Activated CD8-positive, alpha-beta memory T cell treated with anti-CD3 and anti-CD28 coated beads, Interleukin-2, amount 50 U/mL, for 4 hours (primary cell): ENCODE measurements at places on chromosomes 12 and 14.
A peak's percentile ranks its signal among the peaks of the same experiment; 100 is the strongest.

- no peak for DNase-seq
These were observed 1282.2 kb upstream of the USP15 start for GRCh38 chr12:60977966-60978365.

DNA sequence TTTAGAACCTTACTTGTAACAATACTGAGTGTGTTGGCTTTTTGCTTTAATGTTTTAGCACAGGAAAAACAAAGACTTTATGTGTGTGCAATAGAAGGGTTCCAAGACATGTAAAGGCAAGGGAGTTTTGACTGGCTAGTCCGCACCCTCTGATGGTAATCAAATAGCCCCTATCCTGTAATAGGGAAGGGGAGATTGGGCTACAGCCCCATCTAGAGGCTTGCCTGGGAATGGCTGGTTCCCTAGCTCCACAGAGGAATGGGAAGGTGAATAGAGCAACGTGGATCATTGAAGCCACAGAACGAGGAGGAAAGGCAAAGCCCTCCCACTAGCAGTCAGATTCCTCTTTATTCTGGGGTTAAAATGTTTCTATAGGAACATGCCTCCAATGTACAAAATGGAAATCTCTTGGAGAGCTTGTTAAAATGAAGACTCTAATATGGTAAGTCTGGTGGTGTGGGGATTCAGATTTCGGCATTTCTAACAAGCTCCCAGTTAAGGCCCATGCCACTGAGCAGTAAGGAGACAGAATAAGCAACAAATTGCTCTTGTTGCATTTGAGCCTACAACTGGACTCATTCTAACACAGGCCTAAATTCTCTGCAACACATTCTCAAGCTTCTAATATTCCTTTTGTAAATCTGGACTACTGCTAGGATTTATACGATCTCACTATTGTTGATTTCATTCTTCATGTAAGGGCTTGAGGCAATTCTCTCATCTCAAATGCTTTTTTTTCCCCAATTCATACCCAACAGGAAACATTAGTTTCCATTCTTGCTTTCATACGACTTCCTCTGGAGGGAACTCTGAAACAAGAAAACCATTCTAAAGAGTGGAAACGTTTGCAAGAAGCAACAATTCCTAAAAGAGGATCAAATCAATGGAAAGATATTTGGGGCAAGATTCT, 57.1 kb downstream of the NIN start:
- DNase-seq = no peak

DNA sequence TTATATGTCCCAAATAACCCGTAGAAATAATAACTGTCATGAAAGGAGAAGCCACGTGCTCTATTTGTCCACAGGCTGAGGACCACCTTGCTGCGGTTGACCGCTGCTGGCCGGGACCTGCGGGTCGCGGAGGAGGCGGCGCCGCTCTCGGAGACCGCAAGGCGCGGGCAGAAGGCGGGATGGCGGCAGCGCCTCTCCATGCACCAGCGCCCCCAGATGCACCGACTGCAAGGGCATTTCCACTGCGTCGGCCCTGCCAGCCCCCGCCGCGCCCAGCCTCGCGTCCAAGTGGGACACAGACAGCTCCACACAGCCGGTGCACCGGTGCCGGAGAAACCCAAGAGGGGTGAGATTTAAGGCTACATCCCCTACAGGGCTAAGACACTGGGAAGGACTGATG, 21.0 kb downstream of the RPGRIP1 start:
- DNase-seq = peak; percentile 30

- DNase-seq = no peak
These were observed 168.1 kb upstream of the NOVA1 start for GRCh38 chr14:26765768-26766520.

DNA sequence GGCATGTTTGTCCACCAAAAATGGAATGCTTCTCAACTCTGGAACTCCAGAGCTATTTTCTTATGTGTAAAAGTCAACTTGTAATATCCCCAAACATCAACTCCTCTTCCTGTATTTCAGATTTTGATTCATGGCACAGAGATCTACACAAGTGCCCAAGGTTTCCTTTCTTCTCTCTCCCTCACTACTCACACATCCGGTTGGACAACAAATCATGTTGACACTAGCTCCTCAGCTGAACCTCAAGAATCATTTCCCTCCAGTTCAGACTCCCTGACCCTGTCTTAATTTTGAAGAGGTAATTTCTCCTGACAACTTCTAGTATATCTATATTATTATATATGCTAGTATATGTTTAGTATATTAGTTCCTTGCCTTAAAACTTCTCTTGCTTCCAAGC, 485.4 kb upstream of the CCDC196 start:
- DNase-seq = no peak

- DNase-seq = no peak
These were observed 1.8 kb upstream of the SPPL3 start for GRCh38 chr12:120905856-120906384.

GRCh38 chr12:70695361-70696023, 58.3 kb upstream of the PTPRB start:
- no peak for DNase-seq

- DNase-seq = no peak
These were observed 162.9 kb downstream of the DUSP6 start for GRCh38 chr12:89189448-89189847.

- DNase-seq = no peak
These were observed 30.1 kb upstream of the CAND1 start for GRCh38 chr12:67239061-67239460.

DNA sequence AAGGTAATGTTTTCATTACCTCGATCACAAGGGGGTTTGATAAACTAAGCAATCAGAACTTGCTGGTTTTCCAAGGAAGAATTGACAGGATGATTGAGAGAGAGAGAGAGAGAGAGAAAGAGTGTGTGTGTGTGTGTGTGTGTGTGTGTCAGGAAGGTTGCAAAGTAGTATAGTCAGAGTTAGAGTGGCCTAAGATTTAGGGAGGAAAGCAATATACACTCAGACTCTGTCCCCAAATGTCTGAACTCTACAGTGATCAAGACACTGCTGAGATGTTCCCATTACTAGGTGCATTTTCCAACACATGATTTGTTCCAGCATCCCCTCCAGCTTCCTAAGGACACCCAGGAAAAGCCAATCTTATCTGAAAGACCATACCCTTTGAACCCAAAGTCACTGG, 1074.1 kb downstream of the BCL11B start:
- no peak for DNase-seq

DNA sequence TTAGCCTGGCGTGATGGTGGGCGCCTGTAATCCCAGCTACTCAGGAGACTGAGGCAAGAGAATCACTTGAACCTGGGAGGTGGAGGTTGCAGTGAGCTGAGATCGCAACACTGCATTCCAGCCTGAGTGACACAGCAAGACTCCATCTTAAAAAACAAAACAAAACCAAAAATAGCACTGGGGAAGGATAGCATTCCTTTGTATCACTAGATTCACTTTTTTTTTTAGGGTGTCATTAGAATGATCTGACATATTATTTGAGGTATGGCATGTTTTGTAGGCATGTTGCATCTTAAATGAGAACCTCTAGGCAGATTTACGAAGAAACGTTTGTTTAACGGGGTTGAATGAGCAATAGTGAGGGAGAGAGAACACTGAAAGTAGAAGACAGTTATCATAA, 16.8 kb upstream of the FAR2 start:
- no peak for DNase-seq

DNA sequence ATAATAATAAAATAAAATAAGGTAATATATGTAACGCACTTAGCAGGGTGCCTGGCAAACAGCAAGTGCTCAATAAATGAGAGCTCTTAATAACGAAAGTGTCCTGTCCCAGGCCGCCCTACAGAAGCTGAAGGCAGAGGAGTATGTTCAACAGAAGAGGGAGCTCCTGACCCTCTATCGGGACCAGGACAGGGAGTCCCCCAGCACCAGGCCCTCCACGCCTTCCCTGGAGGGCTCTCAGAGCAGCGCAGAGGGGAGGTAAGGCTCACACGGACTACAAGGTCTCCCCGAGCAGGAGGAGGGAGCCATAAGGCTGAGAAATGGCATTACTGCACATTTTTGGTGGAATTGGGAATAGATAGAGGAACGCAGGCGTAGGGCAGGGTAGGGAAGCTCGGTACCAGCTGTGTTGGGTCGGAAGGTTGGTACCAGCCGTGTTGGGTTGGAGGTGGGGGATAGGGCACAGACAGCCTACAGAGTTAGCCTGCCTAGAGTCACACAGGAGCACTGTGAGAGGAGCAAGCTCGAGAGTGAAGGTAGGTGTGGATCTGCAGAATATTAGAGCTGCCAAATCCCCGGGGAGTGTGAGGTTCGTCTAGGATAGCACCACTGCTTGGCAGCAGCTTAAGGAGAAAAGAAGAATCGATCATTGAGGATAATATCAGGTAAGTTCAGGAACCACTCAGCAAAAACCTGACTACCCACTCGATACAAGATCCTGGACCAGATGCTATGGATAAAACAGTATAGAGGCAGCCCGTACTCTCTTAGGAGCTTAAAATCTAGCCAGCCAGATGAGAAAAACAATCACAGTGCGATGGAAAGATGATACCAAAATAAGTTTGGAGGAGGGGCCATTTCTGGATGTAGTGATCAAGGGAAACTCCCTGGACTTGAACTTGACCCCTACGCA, 15.3 kb downstream of the TNFRSF1A start:
- DNase-seq = no peak

GRCh38 chr12:28242129-28242495, 51.9 kb downstream of the CCDC91 start:
- no peak for DNase-seq

- no peak for DNase-seq
These were observed 55.4 kb downstream of the DAO start for GRCh38 chr12:108935159-108935763.

- DNase-seq = no peak
These were observed 17.7 kb upstream of the NRXN3 start for GRCh38 chr14:78152201-78153063.

DNA sequence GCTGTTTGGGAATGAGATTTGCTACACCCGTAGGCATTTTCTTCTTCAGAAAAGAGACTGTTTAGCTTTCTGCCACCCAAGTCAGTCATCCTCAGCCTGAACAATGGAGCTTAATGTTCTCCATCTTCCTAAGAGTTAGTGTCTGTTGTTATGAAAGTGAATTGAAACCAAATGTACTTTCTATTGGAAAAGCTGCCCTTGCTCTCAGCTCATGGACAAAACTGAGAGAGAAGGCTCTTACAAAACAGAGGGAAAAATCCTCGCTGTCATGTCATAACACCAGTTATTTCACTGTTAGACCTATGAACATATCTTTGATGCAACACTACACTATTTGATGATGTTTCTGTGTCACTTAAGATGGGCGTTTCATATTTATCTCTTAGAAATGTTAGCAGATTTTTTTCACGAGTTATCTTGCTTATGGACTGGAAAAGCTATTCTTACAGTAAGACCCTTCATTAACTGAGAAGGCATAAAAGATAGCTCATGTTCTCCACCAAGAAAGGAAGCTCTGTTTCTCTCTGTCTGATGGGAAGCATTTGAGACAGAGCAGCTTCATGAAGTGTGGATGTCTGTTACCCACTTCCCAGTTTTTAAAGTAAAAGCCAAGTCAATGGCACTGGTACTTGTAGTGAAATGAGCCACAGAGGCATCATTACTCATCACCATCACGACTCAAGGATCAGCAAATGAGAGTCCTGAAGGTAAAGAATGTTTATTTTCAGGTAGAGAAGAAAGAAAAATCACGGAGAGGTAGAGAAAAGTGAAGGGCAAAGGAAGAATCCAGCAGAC, 483.9 kb downstream of the ZFP36L1 start:
- no peak for DNase-seq

- no peak for DNase-seq
These were observed 2.3 kb downstream of the FOXJ2 start for GRCh38 chr12:8034802-8035201.

- DNase-seq = no peak
These were observed 226.3 kb downstream of the SPTSSA start for GRCh38 chr14:34235643-34236300.

DNA sequence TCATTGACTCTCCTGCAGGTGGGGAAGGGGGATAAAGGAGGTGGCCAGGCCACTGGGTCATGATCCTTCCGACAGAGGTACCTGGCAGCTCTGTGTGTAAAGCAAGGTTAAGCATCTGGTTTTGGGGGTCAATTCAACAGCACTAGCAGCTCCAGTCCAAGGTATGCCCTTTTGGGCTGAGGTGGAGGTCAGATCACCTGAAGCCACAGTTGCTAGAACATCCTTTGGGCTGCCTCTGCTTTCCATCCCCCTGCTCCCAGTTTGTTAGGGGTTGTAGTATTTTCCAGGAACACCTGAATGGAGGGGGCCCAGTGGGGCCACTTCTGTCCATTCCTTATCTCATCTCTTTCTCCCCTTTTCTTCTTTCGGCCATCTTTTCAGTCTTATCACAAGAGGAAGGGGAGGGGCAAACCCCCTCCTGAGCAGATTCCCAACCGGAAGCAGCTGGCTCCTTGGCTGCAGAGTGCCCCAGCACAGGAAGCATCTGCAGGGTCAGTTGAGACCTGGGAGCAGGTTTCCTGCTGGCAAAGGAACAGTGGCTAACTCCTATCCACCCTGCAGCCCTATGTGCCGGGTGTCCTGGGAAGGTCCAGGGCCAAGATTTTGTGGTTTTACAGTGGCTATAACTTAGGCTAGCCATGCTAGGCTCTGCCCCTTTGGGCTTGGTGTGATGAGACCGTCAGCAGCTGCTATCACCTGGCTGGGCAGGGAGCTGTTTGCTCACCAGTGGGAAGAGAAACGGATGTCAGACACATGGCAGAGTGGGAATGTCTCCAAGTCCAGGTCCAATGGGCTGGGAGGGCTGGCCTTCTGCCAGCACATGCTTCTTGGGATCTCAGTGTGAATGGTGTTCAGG, 40.2 kb downstream of the SH2B3 start:
- no peak for DNase-seq

- no peak for DNase-seq
These were observed 634.1 kb downstream of the FSCB start for GRCh38 chr14:43872752-43873655.

DNA sequence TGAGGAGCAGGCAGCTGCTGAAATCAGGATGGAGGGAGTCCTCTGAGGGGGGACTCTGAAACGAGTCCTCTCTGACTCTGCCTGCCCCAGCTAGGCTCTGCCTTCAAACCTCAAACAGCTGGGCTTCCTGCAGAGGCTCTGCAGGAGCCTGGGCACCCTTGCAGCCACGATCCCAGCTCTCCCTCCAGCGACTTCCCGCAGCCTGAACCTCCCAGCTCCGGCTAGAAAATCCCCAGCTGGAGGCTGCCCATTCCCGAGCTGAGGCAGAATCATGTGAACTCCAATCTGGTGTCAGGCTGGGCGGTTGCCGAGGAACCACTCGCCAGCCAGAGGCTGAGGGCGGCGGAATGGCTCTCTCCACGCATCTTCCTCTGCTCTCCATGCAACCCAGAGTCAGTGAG, at the start of gene GPR68:
Gene GPR68 (minus strand): TSS at position 204 of the 401 bp plus-strand sequence. CDS start 9,654 bp downstream, outside the sequence.
- DNase-seq = no peak

- DNase-seq = no peak
These were observed 76.4 kb downstream of the SUSD6 start for GRCh38 chr14:69687606-69688298.

GRCh38 chr14:67413806-67414769, 2.1 kb upstream of the PLEK2 start:
- DNase-seq = peak; percentile 43

DNA sequence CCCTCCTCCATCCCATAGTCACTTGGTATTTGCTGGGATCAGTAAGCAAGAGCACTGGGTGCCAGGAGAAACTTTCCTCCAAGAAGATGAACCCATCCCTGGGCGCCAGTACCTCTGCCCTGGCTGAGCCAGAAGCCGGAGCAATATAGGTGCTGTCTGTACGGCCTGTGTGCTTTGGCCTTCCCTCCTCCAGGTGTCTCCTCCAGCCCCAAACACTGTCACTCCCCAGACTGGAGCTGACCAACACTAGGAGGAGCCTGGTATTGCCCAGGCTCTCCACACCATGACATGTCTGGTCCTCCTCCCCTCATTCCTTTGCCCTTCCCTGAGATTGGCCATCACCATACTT, 4.9 kb downstream of the GSTZ1 start:
- no peak for DNase-seq
